Putamen (tissue), 1 donor: ENCODE measurements at places on chromosomes 4 and X.

GRCh38 chrX:22999696-23000223, at the start of gene DDX53:
TSS of gene DDX53 (plus strand) at chrX:22999960. CDS start at chrX:23000058, 98 bp downstream.
- DNase-seq = no peak

DNA sequence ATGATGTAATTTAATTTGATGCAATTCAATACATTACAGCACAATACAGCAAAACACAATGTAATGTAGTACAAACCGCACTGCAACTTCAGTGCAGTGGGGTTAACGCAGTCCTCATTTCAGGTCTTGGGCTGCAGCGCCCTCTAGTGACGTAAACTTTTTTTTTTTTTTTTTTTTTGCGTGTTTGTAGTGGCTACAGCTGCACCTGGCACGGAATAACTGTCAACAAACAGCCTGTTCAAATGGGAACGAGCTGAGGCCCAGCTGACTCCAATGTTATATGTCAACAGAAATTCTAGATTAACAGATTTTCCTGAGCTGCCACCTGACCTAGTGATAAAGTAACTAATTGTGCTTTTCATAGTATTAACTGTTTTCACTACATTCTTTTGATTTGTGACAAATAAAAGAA, 33.5 kb upstream of the RASSF6 start:
- DNase-seq = peak; percentile 39

DNA sequence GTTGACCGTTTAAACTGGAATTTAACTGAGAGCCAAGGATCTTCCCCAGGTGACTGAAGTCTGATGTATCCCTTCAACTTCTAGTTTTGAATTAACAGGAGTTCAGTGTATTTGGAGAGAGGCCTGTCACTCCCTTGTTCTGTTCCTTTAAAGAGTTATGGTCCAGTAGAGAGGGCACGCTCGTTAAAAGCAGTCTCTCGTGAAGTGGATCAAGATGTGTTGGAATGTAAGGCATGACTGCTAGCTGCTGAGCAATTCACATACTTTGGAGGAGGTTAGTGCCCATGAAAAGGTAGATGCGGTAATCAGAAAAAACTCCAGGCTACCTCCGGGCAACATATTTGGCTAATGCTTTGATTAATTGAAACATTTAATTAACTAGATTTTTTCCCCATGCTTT, 65.7 kb downstream of the SHROOM2 start:
- no peak for DNase-seq

DNA sequence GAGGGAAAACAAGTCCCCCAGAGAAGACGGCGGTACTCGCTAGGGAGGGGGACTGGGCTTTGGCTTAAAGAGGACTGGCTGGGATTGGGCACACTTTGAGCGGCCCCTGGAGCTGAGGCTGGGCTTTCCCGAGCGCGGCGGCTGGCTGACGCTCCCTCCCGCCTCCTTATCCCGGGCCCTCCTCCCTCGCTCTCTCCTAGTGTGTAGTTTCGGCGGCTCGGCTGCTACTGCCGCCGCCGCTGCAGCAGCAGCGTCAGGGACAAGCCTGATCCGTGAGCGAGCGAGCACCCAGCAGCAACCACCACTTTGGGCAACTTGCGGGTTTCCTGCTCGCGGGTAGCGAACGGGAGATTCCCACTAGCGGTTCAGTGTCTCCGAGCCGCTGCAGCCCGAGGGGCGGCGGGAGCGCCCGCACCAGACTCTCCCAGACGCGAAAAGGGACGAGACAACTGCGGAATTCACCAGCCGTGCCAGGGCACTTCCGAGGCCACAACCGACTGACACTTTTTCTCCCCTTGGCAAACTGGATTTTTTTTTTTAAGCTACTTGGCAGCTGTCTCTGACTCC, 632 bp upstream of the PCDH7 start:
- no peak for DNase-seq

GRCh38 chr4:77025643-77026321, 50.0 kb downstream of the CCNI start:
- DNase-seq = no peak
